ENCODE measurements at places on chromosomes 3 and 15.

- DNase-seq = no peak
Measured at GRCh38 chr15:29573197-29573838, 248.9 kb downstream of the TJP1 start.

GRCh38 chr3:184282941-184283340 lies 7.1 kb downstream of the ECE2 start:
- no peak for DNase-seq

DNA sequence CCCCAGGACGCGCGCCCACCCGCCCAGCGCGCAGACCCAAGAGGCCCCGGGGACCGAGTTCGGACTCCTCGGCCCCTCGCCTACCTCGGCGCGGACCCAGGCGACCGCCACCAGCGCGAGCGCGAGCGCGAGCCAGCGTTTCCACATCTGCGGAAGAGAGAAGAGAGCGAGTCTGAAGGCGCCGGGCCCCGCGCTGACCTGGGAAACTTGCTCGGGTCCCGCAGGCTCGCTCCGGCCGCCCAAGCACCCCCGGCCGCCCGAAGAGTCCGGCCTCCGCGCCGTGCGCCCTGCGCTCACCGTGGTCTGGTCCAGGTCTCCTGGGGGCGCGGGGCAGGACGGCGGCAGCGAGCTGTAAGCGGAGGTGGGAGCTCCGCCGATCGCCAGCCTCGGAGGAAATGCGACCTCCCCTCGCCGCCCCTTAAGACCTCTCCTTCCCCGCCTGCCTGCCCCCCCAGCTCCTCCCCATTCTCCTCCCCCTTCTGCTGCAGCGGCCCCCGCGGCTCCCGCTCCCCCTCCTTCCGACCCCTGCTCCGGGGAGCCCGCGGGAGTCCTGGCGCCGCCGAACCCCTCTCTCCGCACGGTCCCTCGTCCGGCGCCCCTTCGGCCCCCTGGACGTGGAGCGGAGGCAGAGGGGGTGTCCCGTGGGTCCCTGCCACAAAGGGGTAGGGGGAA lies at the start of gene FSTL1:
Gene FSTL1 (minus strand): TSS at position 393 of the 672 bp plus-strand sequence. CDS start 246 bp downstream, at position 147.
- peak; percentile 31 for DNase-seq

DNA sequence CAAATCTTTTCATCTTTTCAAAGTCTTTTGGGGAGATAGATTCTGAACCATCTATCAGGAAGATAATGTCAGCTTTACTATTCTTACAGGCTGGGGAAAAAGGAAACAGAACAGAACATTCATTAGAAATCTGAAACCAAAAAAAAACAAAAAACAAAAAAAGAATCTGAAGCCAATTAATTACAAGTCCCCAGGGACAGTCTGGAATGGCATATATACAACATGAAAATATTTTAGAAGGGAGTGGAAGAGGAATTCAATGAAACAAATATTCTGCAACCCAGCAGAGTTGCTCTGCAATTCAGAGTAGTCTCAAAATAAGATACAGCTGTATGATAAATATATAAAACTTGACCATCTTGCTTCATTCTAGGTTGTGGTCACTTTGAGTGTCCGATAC lies 41.7 kb upstream of the CAPN7 start:
- no peak for DNase-seq

DNA sequence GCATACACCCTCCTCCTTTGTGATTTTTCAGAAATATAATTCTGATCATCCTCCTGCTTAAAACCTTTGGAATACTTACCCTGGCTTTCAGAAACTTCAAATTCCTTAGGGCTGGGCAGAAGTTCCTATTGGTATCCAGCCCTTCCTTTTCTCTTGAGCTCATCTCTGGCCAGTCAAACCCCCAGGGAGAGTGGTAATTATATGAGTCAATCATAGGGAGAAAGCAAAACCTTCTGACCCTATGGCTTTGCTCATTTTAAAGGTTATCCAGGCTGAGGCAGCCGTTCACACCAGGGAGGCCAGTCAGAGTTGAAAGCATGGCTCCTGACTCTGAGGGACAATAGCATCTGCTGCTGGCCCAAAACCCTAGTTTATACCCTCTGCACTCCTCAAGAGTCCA lies 23.9 kb upstream of the CTNNB1 start:
- no peak for DNase-seq

- DNase-seq = peak; percentile 34
Measured at GRCh38 chr15:48031973-48032372, 88.8 kb upstream of the SLC24A5 start.

GRCh38 chr3:48662753-48663488 lies at the start of gene CELSR3:
TSS of gene CELSR3 (minus strand) at chr3:48662886. CDS start at chr3:48662634, 252 bp downstream.
- peak; percentile 96 for DNase-seq

GRCh38 chr3:32296251-32297204 lies 58.0 kb downstream of the CMTM8 start:
- DNase-seq = peak; percentile 89

DNA sequence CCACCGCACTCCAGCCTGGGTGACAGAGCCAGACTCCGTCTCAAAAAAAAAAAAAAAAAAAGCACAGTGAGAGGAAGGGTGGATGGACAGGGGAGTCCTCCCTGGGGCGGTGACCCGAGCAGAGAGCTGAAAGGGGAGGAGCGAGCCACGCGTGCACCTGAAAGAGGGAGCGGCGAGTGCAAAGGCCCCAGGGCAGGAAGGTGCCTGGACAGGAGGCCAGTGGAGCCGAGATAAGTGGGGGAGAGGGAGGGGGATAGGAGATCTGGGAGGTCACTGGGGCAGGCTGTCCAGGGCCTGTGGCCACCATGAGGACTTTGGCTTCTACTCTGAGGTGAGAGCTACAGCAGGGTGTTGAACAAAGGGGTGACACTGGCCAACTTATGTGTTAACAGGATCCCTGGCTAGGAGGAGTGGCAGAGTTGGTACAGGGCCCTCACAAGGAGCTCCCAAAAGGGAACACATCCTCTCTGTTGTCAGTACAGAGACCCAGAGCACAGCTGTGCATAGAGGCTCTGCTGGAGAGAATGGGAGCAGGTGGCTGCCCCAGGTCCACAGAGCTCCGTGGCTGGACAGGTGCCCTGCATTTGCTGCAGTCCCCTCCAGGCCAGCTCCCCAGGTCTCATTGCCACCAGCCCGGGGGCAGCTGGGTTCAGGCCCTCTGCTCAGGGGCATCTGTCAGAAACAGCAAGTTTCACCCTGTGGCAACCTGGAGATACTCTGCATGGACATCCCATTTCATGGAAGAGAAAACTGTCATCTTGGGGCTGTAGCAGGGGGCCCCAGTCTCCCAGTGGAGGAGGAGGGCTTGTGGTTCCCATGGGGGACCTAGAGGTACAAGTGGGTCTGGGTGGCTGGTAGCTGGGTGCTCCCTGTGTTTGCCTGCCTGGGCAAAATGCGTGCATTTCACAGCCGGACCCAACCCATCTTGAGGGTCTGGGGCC lies 28.5 kb downstream of the FBLN2 start:
- no peak for DNase-seq

- no peak for DNase-seq
Measured at GRCh38 chr3:146313031-146313745, 62.3 kb upstream of the PLSCR4 start.

DNA sequence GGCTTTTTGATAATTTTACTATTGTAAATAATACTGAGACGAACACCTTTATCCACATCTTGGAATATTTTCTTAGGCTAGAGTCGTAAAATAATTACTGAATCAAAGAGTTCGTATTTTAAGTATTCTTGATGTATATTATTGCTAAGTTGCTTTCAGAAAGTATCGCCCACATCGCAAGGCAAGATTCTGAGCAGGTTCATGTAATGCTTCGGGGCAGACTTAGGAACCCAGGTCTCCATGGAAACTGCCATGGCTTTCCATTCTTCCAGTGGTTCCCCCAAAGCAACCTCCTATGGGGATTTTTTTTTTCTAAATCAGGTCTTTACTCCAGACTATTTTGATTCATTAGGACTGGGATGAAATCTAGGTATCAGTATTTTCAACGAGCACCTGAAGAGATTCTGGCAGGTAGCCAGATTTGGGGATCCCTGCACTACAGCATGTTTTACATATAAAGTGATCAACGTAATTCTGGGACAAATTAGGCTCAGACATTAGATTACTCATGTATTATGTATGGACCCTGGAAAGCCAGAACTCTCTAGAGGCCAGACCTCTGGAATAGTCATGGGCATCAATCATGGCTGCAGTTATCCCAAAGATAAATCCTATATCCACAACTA lies 86.5 kb downstream of the B3GNT5 start:
- no peak for DNase-seq

- DNase-seq = no peak
Measured at GRCh38 chr3:36178018-36178417, 202.3 kb upstream of the STAC start.

DNA sequence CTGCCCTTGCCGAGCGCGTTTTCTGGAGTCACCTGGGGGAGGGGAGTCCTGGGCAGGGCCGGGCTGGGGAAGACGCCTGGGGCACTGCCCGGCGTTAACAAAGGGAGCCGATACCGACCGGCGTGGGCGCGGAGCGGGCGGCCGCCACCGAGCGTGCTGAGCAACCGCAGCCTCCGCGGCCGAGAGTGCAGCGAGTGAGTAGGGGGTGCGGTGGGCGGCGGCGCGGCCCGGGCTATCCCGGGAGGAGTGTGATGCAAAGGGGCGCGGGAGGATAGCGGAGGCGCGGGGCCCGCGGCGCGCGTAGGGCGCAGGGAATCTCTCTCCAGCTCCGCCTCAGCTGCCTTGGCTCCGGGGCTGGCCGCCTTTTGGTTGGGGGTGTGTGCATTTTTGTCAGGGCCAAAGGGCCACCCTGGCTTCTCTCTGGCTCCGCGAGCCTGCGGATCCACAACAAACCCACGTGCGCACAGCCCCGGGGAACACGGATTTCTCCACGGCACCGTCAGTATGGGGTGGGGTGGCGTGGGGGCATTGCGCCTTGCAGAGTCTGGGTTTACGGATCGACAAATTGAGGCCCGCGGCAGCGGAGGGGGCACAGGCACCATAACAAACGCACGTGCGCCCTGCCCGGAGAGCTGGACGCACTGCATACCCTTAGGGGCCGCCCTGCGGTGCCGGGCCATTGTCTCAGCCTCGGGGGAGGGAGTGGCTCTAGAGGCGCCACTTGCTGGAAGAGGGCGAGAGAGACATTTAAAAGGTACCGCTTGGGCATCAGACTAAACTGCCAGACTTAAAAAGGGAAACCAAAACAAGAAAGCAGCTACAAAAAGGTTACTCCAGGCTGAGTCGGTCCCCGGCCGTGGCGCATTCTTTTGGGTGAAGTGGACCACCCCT lies 560 bp downstream of the ST6GAL1 start:
- peak; percentile 37 for DNase-seq

DNA sequence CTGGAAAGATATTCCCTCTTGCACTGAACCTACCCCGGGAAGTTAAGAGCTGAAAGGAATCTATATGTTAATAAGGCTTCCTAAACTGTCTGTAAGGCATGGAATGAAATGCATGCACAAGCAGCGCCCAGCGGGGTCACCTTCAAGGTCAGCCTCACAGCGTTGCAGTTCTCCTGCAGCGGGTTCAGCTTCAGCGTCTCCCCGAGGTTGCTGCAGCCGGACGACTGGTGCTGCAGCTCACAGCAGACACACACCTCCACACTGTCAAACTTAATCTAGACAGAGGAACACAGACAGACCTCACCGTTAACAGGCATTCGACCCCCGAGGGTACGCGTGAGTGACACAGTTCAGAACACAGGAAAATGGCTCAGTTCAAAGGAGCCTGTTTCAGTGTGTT lies 73.3 kb downstream of the NSMCE3 start:
- DNase-seq = no peak

DNA sequence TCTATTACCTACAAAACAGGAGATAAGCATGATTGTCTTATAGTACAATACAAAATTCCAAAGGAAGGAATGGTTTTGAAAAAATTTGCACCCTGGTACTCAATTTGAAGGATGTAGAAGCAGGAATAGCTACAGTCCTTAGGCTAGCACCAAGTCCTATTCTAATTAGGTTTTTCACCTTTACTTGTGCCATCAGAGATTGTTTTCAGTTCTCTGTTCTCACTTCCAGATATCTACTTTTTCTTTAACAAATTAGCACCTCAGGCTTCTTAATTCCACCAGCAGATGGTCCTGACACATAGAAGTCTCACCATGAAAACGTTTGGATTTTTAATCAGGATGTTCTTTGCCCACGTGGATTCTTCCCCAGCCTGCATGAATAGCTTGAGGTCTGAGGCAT lies 43.8 kb downstream of the IL5RA start:
- no peak for DNase-seq

- peak; percentile 12 for DNase-seq
Measured at GRCh38 chr3:196620161-196620604, 19.3 kb upstream of the NRROS start.

- DNase-seq = no peak
Measured at GRCh38 chr15:28246605-28247004, 75.4 kb downstream of the HERC2 start.

GRCh38 chr15:87716422-87716821 lies 540.1 kb downstream of the NTRK3 start:
- no peak for DNase-seq

DNA sequence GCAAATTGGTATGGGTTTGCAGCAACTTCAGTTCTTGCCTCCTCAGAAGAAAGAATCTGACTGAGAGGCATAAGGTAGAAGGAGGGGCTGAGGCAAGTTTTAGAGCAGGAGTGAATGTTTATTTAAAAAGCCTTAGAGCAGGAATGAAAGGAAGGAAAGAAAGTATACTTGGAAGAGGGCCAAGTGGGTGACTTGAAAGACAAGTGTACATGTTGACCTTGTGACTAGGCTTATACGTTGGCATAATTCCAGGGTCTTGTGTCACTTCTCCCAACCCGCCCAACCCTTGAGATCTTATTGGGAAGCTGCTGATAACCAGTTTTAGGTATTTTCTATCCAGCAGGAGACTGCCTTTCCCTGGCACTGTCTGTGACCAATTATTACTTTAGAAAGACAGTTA lies 436.9 kb upstream of the ZNF717 start:
- no peak for DNase-seq

GRCh38 chr3:82030916-82031315 lies 269.5 kb upstream of the GBE1 start:
- DNase-seq = no peak

GRCh38 chr15:63497642-63498467 lies 6.5 kb upstream of the USP3 start:
- DNase-seq = no peak

DNA sequence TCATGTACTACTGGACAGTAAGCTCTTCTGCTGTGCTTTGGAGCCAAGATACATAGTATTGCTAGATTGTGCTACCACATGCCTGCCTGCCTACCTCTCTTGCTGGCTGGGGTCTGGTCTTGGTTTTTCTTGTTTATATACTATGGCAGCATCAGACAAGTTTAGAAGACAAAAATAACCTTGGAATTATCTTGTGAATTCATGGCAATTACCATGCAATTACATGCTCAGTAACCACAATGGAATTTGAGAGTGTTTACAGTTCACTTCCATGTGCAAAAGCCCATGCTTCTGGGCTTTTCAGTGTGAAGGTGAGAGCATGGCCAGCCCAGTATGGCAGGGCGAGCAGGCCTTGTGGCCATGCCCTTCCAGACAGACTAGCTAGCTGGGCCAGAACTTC lies 48.0 kb upstream of the C15orf61 start:
- peak; percentile 40 for DNase-seq
